ENCODE measurements at places on chromosomes 2 and 18. TPM values are rescaled to one million over a fixed set of nuclear protein-coding genes. Genes with fewer than 3 reads are reported as not detected.
A peak's percentile ranks its signal among the peaks of the same experiment; 100 is the strongest.

- DNase-seq, result no peak
Measured at GRCh38 chr2:201931951-201932350, 101.7 kb upstream of the FZD7 start.

- peak; percentile 75 for DNase-seq
Measured at GRCh38 chr2:229586746-229587705, 127.3 kb downstream of the DNER start.

- DNase-seq, result no peak
Measured at GRCh38 chr2:38668092-38668491, 2.2 kb downstream of the GALM start.

DNA sequence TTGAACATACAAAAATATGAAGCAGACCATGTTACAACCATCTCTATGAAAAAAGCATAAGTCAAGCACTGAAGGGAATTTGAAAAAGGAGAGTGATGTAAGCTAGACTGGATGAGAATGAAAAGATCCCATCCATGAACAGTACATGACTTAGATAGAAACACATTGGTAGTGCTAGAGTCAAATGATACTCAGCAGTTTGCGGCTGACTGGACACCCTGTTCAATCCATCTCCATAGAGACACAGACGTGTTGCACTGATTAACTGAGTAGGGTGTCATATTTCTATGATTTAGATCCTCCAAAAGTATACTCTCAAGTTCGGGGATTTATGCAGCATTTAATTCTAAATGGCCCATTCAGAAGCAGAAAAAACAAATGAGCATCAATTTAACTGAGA, 674.3 kb upstream of the NRXN1 start:
- no peak for DNase-seq

DNA sequence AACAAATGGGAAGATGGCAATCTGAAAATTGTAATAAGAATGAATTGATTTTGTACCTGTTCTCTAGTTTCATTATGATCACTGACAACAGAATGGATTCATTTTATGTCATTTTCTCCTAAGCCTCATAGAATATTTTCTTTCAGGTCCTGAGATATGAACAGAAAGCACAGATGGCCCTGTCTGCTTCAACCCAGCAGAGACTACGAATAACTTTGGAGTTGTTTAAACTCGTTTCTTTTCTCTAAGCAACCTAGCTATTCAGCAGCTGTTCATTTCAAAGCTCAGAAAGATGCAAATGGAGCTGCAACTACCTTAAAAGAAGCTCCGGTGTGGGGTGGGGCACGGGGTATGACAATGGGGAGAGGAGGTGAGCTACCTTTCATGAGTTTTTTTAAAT, 124.9 kb downstream of the ALK start:
- no peak for DNase-seq

- DNase-seq, result no peak
Measured at GRCh38 chr2:211944572-211944971, 594.0 kb downstream of the ERBB4 start.

- DNase-seq, result no peak
Measured at GRCh38 chr18:46624127-46624526, 32.9 kb downstream of the LOXHD1 start.

DNA sequence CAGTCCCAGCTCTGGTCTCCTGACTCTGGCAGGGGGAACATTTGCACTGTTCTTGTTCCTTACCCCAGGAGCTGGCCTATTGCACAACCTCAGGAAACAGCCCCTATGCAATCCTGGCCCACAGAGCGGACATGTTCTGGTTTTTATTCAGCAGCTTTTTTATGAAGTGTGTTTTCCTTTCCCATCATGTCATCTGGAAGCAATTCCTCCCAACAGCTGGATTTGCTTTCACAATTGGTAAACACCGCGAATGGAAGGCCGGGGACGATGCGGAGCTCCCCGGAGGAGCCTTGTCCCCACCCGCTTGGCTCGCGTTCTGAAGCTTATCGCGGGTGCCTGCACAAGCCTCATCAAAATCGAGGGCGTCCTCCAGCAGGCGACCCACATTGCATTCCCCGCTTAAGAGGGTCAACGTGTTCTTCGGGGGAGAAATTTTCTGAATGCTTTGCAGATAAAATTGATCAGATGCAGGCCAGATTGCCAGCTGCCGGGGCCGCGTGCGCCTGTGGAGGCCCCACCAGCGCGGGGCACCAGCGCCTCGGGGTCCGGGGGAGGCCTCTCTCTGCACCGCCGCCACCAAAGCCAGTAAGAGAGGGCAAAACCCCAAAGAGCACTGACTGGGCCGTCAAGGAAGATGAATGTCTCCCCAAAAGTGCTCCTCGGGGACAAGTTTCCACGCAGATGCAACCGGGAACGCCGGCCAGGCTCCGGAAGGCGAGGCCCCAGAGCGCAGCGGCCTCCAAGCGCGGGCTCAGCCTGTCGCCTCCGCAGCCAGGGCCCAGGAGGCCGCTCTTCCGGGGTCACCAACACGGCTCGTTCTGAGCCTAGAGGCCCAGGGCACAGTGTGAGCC, 60.3 kb upstream of the SP3 start:
- DNase-seq, result peak; percentile 71

DNA sequence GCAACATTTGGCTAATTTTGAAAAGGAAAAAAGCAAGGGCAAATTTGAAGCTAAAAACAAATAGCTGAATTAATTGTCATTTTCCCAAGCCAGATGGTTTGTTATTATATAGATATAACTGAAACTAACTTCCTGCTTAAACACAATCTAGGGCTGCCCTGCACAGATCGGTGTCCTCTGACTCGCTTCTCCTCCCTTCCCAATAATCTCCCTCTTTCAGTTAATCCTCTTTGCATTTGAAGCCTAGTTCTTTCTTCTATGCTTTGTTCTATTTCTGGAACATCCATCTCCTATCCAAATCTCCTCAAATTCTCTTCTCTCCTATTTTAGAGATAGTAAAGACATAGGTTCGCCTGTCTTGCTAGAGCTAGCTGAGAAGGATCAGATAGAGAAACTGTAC, 328.1 kb downstream of the SLC8A1 start:
- DNase-seq, result no peak

GRCh38 chr2:120468136-120468535, 122.2 kb downstream of the INHBB start:
- no peak for DNase-seq

DNA sequence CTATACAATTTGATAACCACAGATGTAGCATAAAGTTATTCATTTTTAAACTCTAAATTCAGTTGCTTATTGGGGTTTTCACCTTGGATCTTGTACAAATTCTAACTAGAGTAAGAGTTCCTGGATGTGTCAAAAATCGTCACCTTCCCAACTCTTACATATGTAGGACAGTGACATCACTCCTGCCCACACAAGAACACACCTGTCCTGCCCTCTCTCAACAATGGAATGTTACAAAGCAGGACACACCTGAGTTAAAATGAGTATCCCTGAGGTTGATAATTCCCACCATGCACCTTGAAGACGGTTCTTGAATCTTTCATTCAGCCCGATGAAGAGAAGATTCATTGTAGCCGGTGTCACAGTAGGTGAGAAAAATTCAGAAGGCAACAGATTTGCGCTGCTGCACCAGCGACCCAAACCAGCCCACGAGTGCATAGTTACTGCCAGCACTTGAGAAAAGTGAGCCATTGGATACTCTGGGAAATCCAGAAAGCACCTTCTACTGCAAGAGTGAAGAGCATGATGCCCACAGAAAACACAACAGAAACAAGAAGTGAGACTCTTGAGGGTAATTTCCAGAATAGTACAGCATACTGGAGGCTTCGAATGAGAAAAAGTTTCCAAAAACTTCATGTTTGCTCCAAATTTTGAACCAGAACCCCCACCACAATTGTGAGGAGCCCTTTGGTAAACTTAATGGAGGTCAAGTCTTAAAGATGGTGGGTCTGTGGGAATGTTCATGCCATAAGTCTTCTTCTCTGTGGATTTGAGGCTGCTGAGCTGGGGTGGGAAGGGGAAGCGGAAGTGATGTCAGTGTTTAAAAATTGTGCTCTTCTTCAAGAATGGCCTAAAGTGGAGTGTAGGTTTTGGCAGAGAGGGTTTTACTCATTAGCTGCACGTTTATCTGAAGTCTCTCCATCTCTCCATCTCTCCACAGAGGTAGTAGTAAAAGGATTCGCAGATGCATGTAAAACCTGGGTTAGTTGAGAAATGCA, 34.7 kb upstream of the ADAM23 start:
- no peak for DNase-seq

GRCh38 chr18:50870138-50870845, 8.6 kb upstream of the ME2 start:
- no peak for DNase-seq

DNA sequence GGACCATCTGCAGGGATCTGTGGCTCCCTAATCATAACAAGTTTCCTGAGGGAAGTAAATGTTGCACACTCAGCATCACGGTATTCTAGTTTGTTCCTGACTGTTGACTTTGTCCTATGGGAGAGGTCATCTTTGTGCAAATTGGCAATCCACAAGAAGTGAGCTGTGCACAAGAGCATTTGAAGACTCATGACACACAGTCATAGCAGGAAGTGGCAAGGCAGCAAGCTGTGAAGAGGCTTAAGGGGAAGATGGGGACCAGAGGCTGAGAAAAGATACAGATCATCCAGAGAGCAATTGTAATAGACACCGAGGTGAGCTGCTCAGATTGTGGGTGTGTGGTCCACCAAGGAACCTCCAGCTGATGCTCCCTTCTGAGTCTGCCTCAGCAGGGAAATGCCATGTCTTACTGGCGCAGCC, 2.7 kb downstream of the TNP1 start:
- DNase-seq, result no peak

DNA sequence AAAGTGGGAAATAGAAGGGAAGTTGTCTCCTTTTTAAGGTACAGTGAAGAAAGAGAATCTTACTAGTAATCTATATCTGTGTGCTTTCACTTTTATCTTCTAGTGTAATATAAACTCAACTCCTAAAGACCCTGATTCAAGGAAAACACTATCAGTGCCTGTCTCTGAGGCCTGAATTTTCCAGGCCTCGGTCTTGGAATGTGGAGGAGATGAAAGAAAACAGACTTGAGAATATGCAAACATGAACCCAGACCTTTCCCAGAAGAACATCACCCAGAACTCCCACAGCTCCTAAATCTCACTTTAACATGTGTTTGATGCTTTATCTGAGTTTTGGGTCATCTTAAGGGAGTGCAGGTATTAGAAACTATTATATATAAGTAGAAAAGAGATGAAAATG, 51.8 kb downstream of the EPB41L5 start:
- no peak for DNase-seq

GRCh38 chr2:102620332-102620731, 979 bp downstream of the SLC9A2 start:
- DNase-seq, result no peak

GRCh38 chr2:70897203-70897976, 38.3 kb upstream of the ATP6V1B1 start:
- DNase-seq, result no peak

GRCh38 chr2:233413559-233414272, 59.4 kb downstream of the DGKD start:
- peak; percentile 74 for DNase-seq

- DNase-seq, result no peak
Measured at GRCh38 chr2:127698553-127699355, 2.5 kb upstream of the SFT2D3 start.

GRCh38 chr2:203326356-203326755, 1.8 kb upstream of the ABI2 start:
- no peak for DNase-seq

GRCh38 chr2:86274265-86274917, 63.0 kb downstream of the REEP1 start:
- DNase-seq, result no peak

DNA sequence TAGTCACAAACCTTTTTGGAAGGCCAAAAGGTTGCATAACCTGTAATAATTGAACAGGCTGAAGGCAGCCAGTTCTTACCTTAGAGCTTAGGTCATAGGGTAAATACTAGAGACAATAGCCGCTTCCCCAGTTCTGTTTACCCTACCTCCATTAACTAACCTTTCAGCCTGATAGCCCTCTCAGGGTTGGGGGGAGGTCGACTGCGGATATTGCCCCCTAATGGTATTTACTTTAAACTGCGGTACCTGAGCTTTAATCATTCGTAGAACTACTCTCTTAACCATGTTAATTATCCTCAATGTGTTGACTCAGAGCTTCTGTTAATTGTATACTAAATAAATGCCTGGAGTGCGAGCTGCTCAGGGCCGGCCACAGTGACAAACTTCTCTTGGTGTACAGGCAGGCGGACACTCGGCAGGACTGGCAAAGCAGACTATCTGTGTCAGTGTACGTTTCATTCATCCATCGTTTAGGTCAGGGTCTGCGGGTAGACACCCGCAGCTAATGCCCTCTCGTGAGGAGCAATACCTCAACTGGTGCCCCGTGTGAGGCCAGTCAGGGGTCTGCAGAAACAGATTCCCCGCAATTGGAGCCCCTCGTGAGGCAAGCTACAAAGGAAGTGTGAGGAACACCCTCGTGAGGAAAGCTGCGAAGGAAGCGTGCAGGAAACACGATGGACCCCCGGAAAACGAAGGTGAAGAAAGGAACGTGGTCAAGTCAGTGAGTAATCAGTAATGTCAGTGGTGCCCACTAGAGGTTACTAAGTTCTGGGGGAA, 115.3 kb upstream of the SCN7A start:
- no peak for DNase-seq

- DNase-seq, result no peak
Measured at GRCh38 chr2:154189953-154190352, 318.2 kb downstream of the GALNT13 start.

DNA sequence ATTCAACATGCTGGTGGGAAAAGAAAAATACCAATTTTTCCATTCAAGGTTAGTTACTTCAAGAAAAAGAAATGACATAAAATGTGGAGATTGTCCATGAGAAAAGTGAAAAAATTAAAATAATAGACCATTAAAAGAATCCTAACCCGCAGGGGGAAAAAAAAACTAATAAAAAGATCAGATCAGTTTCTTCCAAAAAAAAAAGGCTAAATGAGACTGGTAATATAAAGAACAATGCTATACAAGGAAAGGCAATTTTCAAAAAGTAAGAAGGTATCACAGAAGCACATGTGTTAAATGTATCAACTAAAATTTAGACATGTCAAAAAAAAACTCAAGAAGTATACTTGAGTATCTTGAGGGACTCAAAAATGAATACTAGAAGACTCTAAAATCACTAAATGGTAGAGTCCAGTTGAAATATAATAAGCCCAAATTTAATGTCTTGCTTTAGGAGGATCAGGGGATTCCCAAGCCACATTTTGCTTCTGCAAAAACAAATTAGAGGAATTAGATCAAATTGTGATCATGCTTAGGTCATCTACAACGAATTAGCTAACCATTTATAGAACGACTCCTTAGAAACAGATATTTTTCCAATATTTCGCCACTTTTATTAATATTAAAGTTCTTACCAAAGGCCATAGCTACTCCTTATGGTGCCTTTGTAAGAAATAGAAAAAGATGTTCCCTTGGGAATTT, 35.8 kb upstream of the GLS start:
- no peak for DNase-seq

- peak; percentile 41 for DNase-seq
Measured at GRCh38 chr2:37232131-37232933, 874 bp downstream of the NDUFAF7 start.

Gene WBP1
- polyA plus RNA-seq, result 29.0 TPM

Gene GAL3ST2
- polyA plus RNA-seq, result not detected

Gene REG1A
- 5.7 TPM for polyA plus RNA-seq

Gene CCDC178
- 0.23 TPM for polyA plus RNA-seq

Gene IL36RN
- not detected for polyA plus RNA-seq

Gene CRYGD
- polyA plus RNA-seq, result not detected

Gene NIF3L1
- polyA plus RNA-seq, result 43.3 TPM

Gene STEAP3
- polyA plus RNA-seq, result 4.9 TPM

Gene FAM228A
- polyA plus RNA-seq, result 0.50 TPM

Gene RBKS
- polyA plus RNA-seq, result 1.3 TPM

Gene DPYSL5
- polyA plus RNA-seq, result not detected

Gene MFF
- 60.1 TPM for polyA plus RNA-seq

Gene IL36G
- not detected for polyA plus RNA-seq

Gene OR6B2
- not detected for polyA plus RNA-seq

Gene IHH
- not detected for polyA plus RNA-seq

Measured in heart left ventricle (tissue), 16 donors.